Osteoblast (primary cell): ENCODE measurements at places on chromosomes 1 and 21.
A peak's percentile ranks its signal among the peaks of the same experiment; 100 is the strongest.

DNA sequence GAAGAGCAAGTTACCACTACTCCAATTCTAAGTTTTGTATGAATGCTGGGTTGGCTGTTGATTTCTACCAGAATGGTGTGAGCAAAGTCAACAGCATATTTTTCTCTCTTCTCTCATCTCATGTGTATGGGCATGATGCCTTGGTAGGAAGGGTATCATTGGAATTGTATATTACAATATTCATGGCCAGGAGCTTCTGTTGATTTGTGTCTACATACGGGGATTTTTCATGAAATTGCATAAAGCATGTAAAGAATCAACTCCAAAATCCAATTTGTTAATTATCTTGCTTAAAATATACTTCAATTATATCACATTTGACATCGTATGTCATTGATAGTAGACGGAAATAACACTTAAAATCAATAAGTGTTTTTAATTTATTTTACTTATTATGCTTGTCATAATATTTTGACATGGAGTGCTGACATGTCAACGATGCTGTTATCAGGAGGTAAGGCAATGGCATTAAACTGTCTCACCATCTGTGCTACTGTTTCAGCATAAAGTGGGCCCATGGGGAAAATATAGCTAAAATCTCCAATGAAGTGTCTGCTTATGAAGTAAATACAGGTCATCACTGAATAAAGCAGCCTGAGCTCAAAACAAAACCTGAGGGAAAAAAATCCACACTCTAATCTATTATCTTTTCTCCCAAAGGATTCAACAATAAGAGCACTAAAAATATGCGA, 142.2 kb upstream of the NBPF11 start:
- DNase-seq = no peak

DNA sequence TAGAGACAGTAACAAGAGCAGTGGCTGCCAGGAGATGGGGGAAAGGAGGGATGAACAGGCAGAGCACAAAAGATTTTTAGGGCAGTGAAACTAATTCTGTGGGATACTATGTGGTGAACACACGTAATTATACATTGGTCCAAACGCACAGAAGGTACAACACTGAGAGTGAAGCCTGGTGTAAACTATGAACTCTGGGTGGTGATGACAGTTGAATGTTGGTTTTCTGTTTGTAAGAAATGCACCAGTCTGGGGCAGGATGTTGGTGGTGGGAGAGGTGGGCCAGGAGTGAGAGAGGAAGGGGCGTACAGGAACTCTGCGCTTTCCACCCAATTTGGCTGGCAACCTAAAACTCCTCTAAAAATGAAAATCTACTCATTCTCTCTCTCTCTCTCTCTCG, 50.2 kb upstream of the TIAM1 start:
- DNase-seq = no peak

GRCh38 chr21:25895565-25896205, 160.9 kb downstream of the GABPA start:
- no peak for DNase-seq

GRCh38 chr1:6971699-6972098, 186.4 kb downstream of the CAMTA1 start:
- peak; percentile 77 for DNase-seq

- no peak for DNase-seq
These were observed 476 bp downstream of the AXDND1 start for GRCh38 chr1:179366093-179366800.

DNA sequence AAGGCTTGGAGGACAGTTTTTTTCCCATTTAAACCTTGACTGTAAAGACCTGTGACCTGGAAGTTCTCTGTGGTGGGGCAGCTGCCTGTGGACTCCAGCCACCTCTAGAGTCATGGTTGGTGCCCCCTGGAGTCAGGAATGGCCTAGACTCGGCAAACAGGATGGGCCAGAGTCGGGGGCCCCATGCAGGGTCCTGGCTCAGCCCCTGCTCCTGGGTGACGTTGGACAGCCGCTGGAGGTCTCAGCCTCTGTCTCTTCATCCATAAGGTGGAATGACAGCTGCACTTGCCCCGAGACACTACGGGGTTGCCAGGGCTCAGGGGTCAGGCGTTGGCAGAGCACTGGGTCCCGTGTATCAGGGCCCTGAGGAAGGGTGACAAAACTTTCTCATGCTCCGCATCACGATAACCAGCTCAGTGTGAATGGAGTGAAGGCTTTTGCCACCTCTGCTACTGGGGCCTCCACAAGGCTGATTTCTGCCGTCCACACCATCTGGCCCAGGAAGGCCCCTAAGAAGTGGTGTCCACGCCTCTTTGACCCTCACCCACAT, 58.5 kb upstream of the TTC34 start:
- DNase-seq = peak; percentile 80

DNA sequence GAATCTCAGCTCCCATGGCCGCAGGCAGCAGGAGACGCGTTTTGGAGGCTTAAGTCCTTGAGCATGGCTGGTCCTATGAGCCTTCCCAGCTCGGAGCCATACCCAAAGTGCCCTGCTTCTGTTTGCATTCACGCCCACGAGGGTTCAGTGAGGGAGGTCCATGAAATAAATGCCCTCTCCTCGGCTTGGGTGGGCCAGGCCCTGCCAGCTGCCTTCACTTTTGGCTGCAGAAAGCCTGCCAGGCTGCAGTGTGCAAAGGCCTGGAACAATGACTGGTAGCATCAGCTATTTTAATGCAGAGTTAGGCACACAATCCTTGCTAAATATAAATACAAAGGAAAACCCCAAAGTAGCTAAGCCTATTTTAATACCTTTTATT, 49.4 kb downstream of the H3-3A start:
- peak; percentile 81 for DNase-seq

DNA sequence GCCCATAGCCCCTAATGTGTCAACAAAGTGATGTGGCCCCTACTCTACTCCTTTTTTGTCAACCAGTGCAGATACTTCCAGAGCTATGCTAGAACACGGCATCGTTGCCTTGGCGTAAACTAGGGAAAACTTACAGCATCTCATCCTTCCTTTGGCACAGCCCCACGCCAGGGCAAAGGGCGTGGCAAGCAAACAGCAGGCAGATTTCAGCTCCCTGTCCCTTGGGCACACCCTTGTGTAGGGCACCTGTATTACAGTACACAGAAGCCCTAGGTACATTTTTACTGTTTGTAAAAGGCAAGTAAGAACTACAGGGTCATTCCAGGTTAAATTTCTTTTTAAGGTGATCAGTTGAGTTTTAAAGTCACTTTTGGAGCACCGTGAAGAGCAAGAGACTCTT, 29.3 kb downstream of the PRDX6 start:
- no peak for DNase-seq

DNA sequence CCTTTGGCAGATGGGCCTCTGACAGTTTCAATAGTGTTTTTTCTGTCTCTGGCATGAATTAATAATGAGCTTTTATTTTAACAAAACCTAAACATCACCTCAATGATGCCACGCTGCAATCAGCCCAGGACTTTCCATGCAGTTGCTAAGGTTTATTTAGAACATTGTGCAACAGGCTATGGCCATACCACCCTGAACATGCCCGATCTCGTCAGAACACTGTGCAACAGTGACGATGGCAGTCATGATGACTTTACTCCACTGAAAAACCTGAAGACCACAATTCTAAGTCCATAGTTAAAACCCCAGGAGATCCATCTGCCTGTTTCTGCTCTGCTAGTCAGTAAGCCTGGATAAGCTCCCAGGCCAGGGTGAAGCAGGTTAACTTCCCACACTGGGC, 310.0 kb downstream of the PBX1 start:
- no peak for DNase-seq

DNA sequence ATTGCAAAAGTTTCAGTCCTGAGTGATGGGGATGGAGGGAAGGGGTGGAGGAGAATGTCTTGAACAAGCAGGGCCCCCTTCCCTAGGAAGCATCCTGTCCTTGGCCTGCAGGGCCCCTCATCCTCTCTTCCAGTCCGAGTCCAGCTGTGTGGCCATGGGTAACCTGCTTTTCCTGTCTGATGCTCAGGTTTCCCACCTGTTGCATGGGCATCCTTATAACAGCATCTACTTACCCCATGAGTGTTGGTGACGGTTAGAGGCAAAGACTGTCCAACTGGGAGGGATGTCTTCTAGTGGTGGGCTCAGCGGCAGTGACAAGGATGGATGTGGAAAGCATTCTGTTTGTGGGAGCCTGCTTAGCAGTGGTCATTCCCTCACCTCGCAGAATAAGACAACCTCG, 1.9 kb downstream of the UBL4B start:
- DNase-seq = no peak

GRCh38 chr1:173467426-173467825, 9.7 kb upstream of the PRDX6 start:
- peak; percentile 77 for DNase-seq

- peak; percentile 32 for DNase-seq
These were observed 5.4 kb upstream of the LRRC40 start for GRCh38 chr1:70210820-70211219.

DNA sequence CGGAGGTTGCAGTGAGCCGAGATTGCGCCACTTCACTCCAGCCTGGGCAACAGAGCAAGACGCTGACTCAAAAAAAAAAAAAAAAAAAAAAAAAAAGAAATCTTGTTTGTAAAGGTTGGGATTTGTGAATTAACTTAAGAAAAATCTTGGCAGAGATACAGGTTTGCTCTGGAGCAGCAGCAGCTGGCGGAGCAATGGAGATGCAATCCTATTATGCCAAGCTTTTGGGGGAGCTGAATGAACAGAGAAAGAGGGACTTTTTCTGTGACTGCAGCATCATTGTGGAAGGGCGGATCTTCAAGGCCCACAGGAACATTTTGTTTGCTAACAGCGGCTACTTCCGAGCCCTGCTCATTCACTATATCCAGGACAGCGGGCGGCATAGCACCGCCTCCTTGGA, 5.6 kb downstream of the ZBTB8B start:
- DNase-seq = peak; percentile 74

- DNase-seq = peak; percentile 93
These were observed 5.0 kb downstream of the HAPLN2 start for GRCh38 chr1:156623946-156624813.

DNA sequence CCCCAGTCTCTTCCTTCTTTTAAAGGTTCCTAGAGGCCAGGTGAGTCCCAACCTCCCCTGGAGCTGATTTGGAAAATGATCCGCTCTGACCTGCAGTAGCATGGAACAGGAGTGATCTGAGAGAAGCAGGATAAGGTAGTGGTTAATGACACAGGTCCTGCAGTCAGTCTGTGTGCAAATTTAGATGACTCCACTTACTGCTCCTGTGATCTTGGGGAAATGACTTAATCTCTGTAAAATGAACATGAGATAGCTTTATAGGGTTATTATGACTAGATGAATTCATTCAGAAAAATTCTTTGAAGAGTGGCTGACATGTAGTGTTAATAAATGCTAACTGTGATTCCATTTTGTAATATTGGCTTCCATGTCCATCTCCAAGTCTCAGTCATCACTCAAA, 374.9 kb upstream of the CAMK1G start:
- DNase-seq = peak; percentile 77

GRCh38 chr1:174158767-174159251, 511 bp upstream of the RABGAP1L start:
- DNase-seq = no peak

- no peak for DNase-seq
These were observed 231.3 kb downstream of the C1orf94 start for GRCh38 chr1:34408011-34408410.

GRCh38 chr1:116409751-116410191, 36.7 kb downstream of the ATP1A1 start:
- DNase-seq = no peak

DNA sequence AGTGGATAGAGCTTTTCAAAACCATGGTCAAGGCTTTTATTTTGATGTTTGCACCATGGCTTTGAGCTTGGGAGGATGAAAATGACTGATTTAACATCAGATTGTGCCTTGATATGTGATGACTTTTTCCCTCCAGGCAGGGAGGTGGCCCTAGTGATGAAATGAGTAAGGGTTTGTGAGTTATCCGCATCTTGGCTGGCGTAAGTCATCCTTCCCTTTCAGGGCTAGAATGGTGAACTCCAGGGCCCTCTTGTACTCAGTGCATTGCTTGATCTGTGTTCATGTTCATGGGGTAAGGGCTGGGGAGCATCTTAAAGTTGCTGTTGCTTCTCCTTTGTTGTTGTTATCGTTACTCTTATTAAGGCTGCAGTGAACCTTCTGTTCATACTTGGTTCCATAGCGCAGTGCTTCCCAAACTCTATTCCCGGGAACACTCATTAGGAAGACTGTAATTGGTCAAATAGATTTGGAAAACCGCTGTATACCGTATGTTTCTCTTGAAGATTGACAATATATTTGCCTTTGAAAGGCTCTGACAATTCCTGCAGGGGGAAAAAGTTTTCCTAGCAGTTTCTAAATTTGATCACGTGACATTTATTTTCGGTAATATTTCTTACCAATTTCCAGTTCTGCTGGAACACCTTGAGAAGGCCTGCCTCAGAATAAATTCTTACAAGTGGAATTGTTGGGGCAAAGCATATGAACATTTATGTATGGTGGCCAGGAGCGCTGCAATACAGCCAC, 23.1 kb downstream of the GPR137B start:
- DNase-seq = peak; percentile 27
